Activated CD8-positive, alpha-beta memory T cell treated with anti-CD3 and anti-CD28 coated beads for 24 hours (primary cell): ENCODE measurements at places on chromosomes 7 and 10.
A peak's percentile ranks its signal among the peaks of the same experiment; 100 is the strongest.

- DNase-seq: no peak
These were observed 38.9 kb upstream of the CPN1 start for GRCh38 chr10:100120550-100120949.

GRCh38 chr7:68041554-68041953 lies 1044.9 kb downstream of the TYW1 start:
- no peak for DNase-seq

DNA sequence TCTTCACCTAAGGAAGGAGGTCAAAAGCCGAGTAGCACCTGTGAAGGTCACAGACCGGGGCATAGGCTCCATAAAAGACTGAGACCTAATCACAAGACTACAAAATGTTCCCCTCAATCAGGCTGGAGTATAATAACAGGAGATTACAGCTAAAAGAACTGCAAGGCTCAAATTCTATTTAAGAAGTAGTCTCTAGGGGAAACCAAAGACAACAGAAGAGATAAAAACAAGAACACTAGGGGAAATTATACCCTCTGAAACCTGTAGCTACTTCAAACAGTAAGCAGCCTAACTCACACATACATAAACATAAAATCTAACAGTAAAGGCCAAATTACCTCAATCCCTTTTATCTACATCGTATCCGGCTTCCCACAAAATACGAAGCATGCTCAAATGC lies 38.3 kb downstream of the LMBR1 start:
- no peak for DNase-seq

DNA sequence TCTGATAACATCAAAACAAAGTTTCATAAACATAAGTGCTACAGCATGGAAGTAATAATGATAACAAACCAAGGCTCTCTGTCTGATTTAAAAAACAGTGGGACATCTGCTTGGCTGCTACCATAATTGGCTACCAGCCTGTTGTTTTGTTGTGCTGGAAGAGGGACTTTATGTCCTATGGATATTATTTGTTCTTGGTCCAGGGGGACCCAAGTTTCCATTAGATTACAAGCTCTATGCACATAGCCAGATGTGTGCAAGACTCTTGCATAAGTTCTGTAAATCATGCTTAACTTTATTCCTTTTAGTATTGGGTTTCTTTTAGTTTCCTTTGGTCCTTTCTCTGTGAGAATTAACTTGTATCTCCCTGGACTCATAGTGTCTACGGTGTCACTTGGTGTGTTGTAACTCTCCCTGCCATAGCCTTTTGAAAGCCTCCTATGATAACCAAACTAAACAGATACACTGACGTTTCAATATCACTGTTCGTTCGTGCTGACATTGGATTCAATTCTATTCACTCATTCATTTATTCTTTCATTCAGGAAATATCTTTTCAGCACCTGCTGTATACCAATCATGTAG lies 41.4 kb upstream of the CD36 start:
- DNase-seq: no peak

- no peak for DNase-seq
These were observed 109.9 kb downstream of the JCAD start for GRCh38 chr10:29949411-29950011.

DNA sequence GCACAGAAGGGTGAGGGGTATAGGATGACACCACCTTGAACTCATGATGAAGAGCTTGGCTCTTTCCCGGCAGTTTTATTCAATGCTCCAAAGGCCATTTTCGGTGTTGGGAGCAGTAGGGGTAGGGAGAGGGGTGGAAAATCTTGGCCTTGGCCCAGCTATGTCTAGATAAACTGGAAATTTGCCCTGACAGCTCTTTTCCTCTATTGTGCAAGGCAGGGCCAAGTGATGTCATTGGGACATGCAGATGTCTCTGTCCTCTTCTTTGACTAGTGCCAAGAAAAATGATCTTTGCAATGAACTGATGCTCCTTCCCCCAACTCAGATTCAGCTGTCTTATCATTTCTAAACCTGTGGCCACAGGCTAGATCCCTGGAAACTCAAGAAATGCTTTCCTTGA lies 27.7 kb upstream of the PRKCQ start:
- DNase-seq: no peak

DNA sequence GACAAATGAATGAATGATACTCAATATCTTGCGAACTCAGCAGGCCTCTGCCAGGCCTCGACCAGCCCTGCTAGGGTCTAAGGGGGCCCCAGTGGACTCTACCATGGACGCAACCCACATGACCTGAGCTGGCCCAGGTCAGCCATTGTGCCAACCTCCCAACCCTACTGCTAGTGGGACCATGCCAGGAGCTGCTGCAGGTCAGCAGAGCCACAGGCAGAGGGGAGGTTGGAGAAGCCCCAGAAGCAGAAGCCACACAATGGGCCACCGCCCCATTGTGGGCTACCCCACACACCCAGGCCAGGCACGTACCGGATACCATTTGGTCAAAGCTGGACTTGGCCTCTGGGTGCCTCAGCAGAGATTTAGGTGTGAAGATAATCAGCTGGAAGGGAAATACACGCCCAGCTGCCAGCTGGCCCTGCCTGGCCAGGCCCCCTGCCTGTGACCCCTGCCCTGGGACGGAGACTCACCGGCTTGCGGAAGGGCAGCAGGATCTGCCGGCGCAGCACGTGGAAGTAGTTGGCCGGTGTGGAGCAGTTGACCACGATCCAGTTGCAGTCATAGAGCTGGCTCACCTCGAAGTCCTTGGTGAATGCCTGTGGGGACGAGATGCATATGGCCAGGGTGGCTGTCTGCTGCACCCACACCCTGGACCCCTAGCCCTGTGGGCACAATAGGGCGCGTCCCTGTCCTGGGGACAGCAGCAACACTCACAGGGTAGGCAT lies 24.5 kb downstream of the OGDHL start:
- DNase-seq: no peak

GRCh38 chr7:1715671-1716074 lies 45.6 kb downstream of the ELFN1 start:
- DNase-seq: no peak

DNA sequence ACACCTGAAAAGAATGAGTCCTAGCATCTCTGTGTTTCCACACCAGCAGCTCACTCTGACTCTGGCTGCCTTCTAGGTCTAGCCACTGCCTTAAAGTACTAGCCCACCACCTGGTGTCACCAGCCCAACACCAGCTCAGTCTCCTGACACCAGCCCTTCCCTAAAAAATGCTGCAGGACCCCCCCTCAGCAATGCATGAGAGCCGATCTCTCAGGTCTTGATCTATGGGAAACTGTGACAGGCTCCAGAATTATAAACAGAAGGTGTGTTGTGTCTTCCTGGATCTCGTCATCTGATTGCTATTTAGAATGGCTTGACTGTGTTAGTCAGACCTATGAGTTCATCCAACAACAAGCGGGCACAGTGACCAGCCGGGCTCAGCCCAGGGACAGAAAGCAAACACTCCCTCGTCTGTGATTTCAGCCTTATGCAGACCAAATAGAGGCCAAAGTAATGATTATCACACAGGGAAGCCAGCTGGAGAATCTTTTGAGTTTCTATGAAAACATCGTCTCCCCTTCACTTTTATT lies 66.6 kb downstream of the CUBN start:
- no peak for DNase-seq

GRCh38 chr10:122515588-122516231 lies 44.8 kb upstream of the DMBT1 start:
- DNase-seq: peak; percentile 78

DNA sequence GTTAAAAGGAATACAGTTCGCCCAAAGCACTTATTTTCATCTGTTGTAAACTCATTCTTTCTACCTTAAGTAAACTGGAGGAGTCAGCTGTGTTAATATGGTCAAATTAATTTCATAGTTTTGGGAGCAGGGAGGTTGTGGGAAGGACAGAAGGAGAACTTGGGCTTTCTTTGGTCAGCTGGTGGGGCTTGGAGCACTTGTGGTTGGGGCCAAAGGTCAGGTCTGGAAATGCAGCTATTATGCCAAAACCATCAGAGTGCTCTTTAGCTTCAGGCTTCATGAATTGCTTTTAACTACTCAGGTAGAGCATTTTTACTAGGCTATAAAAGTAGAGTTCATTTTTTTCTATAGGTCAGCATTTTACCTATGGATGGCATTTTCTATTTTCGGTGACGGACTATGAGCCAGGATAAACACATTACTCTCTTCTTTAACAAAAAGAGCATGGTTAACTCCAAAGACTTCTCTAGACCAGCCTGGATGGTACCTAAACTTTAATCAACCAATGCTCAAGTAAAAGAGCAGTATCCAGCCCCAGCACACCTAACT lies 30.0 kb downstream of the STEAP4 start:
- no peak for DNase-seq

DNA sequence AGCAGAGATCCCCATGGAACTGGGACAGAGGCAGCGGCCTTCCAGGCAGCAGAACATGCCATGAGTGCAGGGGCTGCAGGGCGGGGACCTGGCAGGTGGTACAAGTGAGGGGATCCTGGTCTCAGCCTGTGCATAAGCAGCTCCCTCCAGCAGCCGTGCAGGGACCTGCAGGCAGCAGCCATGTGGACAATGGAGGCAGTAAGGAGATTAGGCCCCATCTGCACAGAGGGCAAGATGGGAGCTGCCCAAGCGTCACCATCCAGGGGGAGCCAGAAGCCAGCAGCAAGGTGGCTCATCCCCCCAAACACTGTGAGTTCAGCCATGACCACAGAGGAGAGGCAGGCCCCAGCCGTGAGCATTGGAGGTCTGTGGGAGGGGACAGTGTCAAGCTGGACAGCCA lies 3.1 kb downstream of the DDC start:
- DNase-seq: no peak

DNA sequence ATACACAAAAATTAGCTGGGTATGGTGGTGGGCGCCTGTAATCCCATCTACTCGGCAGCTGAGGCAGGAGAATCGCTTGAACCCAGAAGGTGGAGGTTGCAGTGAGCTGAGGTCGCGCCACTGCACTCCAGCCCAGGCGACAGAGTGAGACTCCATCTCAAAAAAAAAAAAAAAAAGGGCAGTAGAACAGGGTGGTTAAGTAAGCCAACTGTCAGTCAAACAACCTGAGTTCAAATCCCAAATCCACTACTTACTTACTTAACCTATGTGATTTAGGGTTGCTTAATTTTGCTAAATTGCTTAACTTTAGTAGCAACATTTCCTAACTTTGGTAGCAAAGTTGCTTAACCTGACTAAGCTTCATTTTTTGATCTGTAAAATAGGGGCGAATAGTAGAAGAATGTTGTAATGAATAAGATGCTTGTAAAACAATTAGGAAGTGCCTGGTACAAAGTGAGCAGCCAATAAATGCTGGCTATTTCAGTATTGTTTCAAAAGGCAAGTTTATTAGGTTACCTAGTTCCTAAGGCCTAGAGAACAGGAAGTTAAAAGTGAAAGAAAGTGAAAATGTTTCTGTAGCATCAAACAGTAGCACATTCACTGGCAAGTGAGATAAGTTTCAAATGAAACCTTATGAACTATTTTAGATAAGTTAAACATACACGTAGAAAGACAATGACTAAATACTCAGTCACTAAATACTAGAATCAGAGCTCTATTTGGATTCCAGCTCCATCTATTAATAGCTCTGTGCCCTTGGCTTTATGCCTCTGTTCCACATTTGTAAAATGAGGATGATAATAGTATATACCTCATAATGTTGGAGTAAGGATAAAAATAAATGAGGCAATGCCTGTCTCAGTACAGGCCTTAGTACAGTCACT lies 64.3 kb downstream of the HOXA1 start:
- no peak for DNase-seq

- DNase-seq: no peak
These were observed 8.1 kb upstream of the OLAH start for GRCh38 chr10:15035385-15036301.

DNA sequence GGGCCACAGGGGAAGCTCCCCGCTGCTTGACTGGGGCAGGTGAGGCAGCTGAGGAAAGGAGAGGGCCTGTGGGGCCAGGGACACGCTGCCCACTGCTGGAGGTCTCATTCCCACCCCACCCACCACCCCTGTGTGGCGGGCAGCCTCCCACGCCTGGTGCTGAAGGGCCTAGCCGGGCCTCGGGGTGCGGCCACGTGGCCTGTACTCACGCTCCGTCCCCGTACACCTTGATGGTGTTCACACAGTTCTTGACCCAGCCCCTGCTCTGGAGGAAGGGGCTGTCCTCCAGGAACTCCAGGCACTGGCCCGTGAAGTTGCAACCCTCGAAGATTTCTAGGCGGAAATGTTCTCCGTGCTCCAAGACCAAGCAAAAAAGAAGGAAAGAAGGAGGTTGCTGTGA lies 4.0 kb downstream of the CRYGN start:
- DNase-seq: no peak

DNA sequence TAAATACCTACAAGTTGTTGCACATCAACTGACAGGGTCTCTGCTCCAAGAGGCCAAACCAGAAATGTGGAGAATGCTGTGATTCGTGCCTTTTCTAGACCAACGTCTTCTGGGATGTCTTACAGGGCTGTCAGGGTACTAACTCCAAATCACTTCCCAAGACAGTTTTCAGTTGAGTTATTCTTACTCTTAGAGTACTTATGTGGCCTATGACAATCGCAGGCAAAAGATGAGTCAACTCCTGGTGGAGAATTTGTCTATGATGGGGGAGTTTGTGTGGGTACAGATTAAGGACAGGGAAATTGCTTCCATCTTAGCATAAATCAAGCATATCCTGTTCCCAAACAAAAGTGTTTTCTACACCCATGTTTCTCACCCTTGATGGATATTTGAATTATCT lies 734.8 kb downstream of the TNS3 start:
- no peak for DNase-seq

DNA sequence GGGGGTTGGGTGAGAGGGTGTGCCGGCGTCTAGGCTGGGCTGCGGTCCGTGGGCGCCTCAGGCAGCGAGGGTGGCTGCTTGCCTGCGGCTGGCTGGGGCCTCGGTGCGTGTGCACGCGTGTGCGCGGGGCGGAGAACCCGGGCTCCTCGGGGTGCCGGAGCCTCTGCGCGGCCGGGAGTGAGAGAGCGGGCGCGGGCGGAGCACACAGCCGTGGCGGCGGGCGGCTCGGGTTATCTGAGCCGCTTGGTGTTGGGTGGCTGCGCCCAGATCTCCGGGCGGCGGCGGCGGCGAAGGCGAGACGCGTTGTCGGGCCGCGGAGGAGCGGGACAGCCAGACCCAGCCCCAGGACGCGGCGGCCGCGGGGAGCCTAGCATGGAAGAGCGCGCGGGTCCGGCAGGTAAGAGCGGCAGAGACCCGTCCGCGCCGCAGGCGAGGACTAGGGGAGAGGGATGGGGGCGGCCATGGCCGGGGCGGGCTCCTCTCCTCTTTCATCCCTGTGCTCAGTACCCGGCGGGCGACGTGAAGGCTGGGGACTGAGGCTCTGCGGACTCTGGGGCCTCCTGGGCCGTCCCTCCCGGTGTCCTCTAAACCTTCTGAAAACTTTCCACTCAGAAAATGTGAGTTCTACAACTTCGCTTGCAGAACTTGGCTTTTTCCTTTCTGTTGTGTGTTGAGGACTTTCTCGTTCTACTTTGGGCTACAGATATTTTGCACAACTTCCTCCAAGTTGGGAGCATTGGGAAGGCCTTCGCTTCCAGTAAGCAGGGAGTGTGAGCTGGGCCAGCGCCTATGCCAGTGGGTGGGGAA lies 9.8 kb upstream of the PAX2 start:
- DNase-seq: no peak
